H4 (cell line): ENCODE measurements at places on chromosomes 16 and 17.
A peak's percentile ranks its signal among the peaks of the same experiment; 100 is the strongest.

GRCh38 chr16:54512467-54512995, 225.9 kb upstream of the IRX3 start:
- no peak for DNase-seq

- DNase-seq: no peak
These were observed 526 bp downstream of the MRPS23 start for GRCh38 chr17:57849163-57849873.

DNA sequence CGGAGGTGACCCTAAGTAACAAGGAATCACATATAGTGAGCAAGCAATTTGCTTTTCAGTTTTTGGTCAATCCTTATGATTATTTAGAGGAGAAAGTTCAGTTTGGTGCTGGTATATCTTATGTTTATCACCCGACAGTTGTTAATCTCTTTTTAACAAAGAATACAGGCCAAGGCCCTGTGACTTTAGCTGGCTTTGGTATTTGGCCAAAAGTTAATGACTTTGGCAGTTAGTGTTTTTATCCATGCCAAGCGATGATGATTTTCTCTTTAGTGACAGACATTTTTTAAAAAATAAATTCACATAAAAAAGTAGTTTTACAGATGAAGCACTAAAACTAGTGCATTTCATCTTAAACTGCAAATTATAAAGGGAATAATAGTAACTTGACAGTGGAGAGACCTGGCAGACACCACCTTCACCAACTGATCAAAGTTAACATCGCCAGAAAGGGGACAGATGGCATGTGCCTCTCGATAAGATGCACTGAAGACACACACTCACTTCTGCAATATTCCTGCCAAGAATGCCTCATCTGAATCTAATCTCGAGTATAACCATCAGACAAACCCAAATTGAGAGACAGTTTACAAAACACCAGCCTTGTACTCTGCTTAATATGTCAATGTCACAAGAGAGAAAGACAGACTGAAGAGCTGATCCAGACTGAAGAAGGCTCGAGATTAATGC, 6.9 kb downstream of the DEXI start:
- no peak for DNase-seq

DNA sequence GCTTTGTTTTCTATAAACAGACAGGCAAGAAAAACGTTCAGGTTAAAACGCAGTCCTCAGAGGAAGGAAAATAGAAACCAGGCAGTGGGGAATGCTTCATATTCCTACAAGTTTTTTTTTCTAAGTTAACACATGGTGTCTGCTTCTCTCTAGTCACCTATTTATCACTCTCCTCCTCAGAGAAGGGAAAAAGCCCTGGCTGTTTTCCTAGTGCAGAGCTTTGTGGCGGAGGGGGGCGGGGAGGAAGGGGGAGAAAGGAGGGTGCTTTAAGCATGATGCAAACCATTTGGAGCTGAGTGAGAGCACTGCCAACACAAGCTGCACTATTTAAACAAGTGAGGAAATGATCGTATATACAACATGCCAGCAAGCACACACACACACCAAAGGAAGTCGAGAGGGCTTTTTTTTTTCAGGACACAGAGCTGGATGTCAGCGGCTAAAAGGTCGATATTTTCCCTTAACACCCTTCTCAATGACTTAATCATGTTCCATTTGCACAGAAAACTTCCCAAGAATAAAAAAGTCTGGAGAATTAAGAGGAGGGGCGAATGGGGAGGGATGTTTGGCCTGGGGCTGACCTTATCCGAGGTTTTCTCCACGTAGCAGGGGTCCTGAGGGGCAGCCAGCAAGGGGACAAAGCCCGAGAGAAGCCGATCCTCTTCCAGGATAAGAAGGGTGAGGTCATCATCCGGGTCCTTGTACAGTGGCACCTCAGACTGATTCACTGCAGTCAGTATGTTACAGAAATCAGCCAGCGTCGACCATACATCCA, 117.4 kb downstream of the HIC1 start:
- peak; percentile 94 for DNase-seq

DNA sequence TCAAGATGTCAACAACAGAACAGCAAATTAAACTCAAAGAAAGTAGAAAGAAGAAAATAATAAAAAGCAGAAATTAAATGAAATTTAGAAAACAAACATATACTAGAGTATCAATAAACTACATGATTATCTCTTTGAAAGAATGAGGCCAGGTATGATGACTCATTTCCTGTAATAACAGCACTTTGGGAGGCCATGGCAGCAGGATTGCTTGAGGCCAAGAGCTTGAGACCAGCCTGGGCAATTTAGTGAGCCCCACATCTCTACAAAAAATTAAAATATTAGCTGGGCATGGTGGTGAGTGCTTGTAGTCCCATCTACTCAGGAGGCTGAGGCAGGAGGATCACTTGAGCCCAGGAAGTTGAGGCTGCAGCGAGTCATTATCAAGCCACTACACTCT, 232.5 kb downstream of the RAB11FIP4 start:
- no peak for DNase-seq

DNA sequence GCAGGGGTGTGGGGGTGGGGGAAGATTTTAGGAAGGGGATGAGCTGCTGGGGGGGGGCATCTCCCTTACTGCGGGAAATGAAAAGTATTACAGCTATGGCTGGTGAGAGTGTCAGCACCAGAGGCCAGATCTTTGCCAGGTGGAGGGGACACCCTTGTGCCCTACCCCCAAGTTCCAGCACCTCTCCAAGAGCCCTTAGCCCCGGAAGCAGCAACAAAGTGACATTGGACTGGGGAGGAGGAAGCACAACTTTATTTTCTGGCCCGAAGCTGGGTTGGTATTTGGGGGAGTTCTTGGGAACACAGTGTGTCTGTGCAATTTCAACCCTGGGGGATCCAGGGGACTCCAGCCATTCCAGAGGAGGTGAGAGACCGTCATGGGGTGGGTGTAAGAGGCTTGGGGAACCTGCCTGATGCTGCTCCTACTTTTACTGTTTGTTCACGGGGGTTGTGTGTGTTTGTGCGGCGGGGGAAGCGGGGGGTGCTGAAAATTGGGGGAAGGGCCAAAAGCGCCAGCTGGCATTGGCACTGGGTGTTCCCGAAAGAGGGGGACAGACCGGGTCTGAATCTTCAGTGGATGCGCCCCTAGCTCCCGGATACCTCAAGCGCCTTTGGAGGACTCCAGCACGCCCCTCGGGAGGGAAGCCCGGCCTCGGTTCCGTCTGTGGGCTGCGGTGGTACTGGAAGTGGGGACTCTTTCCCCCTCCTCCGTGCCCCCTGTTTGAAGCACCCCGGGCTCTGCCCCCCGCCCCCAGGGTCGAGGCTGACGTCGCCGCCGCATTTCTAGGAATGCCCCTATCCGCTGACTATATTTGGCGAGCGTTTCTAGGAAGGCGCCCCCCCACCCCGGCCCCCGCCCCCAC, 230.3 kb downstream of the MRTFB start:
- DNase-seq: no peak

- DNase-seq: peak; percentile 49
These were observed 21.9 kb downstream of the AIPL1 start for GRCh38 chr17:6413065-6413464.

DNA sequence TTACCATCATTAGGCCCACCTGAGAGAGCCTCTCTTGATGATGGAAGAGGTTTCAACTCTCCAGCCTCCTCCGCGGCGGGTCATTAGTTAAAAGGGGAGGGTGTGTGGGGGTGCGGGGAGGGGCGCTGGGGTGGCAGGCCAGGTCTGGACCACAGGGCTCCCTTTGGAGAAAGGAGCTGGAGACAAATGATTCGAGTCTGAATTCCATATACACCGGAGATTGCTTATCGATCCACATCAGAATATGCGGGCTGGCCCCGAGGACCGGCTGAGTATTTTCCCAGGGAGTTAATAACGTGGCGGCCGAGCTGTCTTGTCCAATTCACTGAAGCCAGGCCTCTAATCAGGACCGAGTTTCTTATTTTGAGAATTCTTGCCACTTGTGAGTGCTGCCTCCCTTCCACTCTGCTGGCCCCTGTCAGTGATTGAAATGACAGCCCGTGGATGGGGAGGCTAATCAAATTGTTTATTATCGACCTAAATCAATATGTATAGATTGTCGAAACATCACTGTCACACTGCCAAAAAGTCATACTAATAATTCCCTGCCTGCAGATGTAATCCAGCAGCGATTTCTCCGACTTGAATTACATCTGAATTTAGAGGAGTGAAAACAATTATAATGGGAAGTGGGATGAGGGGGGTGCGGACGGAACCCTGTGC, 202.7 kb downstream of the SALL1 start:
- DNase-seq: no peak

DNA sequence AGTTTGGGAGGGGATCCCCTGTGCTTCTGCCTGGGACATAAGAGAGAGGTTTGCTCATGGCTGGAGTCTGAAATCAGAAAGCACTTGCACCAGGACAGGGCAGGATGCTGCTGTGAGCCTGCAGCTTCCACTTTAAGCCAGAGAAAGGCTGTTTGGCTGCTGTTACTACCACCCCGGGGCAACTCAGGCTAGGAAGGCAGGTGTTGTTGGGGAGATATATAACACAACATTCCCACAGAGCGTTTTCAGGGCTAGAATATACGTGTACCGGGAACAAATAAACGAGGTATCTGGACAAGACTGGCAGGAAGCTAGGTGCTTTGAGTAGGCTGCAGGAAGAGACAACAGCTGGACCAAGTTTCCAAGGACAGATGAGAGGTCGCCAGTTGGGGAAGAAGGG, 313.3 kb upstream of the CCL2 start:
- DNase-seq: no peak

DNA sequence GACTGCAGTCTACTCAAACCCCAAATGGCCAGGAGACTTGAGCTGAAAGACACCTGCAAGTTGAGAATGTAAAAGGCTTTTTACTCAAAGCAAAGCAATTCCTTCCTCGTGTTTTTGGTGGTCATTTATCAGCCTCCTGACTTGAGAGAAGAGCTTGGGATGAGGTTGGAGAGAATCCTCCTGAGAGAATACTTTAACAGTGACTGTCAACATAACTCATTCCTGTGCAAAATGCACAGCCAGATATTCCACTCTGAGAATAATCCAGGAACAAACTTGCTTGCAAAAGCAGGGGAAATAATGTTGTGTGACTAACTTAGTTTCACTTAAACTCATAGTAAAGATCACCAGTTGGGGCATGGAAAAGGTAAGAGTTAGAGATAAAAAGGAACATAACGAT, 53.4 kb downstream of the SNTB2 start:
- no peak for DNase-seq

DNA sequence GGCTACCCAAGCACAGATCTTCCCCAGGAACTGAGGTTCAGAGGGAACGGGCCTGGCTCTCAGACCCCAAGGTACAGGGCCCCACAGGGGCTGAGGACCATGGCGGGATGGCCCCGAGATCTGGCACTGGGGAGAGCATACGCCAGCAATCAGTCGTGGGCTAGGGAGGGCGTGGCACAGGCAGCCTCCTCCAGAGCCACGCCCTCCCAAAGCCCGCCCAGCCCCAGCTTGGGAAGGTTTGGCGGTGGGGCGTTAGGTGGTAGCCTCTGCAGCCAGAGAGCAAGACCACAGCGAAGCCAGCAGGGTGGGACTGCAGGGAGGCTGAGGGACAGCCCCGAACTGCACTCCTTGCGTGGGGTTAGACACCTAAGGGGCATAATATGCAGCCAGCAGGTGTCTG, 11.6 kb downstream of the WNT9B start:
- DNase-seq: no peak

DNA sequence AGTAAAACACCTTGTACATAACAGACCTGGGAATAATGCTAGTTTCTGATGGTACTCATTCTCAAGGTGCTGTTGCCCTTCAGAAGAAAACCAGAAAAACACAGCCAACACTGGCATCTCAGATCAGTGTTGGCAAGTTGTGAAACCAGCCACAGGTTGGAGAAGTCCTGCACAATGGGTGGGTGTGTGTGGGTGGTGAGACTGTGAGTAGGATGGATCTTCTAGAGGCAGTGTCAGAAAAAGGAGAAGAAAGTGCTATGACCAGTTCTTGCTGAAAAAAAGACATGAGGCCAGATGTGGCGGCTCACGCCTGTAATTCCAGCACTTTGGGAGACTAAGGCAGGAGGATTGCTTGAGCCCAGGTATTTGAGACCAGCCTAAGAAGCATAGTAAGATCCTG, 35.2 kb upstream of the SMIM36 start:
- DNase-seq: no peak

- DNase-seq: no peak
These were observed 53.2 kb downstream of the AMFR start for GRCh38 chr16:56372013-56372634.

DNA sequence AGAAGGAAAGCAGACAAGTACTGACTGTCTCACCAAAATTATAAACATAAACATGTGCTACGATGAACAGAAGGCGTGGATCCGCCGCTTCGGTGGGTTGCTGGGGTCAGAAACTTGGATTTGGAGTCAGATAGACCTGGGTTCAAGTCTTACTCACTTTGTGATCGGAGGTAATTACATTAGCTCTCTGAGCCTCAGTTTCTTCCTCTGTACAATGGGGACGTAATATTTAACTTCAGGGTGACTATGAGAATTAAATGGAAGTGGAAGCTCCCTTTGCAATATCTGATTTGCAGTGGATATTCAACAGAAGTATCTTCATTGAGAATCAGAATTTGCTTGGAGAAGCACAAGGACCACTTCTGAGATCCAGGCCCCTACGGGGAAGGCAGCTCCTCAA, 6.2 kb downstream of the RHBDL3 start:
- no peak for DNase-seq

GRCh38 chr17:58337210-58337599, 8.6 kb upstream of the TSPOAP1 start:
- DNase-seq: no peak

DNA sequence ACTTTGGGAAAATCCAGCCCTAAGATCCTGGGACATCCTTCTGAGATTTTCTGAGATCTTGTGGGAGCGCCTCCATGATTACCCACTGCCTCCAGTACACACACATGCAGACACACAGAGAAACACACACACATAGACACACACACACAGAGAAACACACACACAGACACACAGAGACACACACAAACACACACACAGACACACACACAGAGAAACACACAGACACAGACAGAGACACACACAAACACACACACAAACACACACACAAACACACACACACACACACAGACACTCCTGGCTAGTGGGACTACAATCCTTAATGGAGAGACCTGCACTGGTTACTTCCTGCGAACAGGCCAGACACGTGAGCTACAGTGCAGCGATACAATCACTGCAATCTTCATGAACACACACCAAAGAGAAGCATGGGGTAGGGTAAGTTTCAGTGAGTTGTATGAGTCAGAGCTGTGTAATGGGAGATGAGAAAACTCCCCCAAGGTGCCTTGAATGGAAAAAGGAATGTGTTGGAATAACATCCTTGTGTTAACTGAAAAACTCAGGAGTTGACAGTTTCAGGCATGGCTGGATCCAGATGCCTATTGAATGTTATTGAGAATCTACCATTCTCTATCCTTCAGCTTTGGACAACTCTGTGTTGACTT, 79.5 kb downstream of the SLC6A2 start:
- no peak for DNase-seq

- no peak for DNase-seq
These were observed 21.3 kb downstream of the DNAH17 start for GRCh38 chr17:78555746-78556401.

GRCh38 chr17:32992321-32993033, 830 bp downstream of the SPACA3 start:
- no peak for DNase-seq
